ENCODE measurements at places on chromosomes 16 and 17. TPM values are rescaled to one million over a fixed set of nuclear protein-coding genes. Genes with fewer than 3 reads are reported as not detected.

Gene RAB37
- 4.1 TPM for total RNA-seq

Gene ADAD2
- total RNA-seq: 0.39 TPM

Gene SULT1A4
- not detected for total RNA-seq

DNA sequence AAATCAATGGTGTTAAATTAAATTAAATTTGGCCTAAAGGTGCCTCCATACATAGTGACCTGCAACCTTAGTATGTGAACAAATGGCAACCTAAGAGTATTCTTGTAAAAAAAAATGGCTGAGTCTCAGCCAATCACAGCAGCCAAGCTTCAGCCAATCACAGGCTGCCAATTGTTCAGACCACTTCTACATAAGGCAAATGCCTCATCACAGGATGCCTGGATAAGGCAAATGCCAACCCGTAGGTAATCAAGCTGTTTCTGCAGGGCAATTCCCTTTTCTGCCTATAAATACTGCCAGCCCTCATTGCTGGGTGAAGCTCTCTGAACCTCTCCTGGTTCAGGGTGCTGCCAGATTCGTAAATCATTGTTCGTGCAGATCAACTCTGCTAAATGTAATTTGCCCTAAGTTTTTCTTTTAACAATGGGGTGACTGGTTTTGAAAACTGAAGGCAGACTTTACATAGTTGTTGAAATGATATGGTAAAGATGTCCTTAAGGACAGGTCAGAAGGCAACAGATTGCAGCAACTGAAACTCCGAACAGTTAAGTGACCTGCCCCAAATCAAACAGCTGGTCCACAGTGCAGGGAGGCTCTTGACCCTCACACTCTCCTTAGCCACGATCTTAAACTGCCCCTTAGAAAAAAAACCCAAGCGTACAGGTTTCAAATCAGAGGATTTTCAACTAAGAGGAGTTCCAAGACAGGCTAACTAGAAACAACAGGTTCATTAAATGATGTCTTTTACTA, 50.3 kb downstream of the N4BP1 start:
- H3K4me3 ChIP-seq: no peak overlapping the region
- DNase-seq: no peak
- H3K36me3 ChIP-seq: no peaks in the 10 kb centered on the region
- peaks cover 61% of the 10 kb centered on the region for H3K4me1 ChIP-seq

DNA sequence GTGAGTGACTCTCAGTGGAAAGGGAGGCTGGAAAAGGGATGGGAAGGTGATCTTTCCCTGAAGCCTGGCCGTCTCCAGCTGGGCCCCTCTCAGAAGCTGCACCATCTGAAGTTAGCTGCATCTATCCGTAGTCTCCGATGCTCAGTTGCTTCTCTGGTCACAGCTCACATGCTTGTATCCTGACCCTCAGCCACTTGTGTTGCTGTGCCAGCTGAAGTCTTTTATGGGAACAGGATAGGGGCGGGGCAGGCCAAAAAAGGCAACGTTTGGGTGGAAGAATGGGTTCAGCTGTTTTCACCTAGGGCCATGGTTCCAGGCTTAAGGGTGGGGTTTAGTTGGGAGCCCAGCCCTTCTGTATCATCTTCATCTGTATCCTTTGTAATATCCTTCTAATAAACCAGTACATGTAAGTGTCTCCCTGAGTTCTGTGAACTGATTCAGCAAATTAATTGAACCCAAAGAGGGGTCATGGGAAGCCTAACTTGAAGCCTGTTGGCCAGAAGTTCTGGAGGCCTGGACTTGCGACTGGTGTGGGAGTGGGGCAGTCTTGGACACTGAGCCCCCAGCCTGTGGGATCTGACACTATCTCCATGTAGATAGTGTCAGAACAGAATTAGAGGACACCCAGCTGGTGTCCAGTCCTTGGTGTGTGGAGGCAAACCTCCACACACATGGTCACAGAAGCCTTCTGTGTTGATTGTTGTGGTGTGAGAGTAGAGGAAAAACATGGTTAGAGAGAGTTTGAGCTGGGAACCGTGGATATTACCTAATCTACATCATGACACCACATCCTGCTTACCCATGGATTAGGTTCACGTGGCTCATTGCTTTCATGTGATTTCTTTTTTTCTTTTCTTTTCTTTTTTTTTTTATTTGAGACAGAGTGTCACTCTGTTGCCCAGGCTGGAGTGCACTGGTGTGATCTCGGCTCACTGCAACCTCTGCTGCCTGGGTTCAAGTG, 49.3 kb upstream of the FBXO47 start:
- no peaks in the 10 kb centered on the region for H3K27me3 ChIP-seq
- no peak for DNase-seq
- H3K36me3 ChIP-seq: no peaks in the 10 kb centered on the region
- no peak overlapping the region for H3K4me3 ChIP-seq

DNA sequence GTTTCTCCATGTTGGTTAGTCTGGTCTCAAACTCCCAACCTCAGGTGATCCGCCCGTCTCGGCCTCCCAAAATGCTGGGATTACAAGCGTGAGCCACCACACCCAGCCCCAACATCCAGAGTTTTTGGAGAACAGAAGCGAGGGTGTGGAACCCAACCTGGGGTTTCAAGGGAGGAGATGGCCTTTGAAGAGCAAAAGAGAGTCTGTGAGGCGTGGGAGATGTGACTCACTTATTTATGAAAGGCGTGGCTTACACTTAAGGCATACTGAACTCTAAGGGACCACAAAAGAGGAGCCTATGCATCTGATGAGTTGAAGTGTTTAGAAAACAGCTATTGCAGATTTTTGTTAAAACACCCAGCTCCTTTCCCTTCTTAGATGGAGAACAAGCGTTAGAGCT, 18.9 kb downstream of the ARSG start:
- DNase-seq: no peak
- H3K4me1 ChIP-seq: peaks cover 12% of the 10 kb centered on the region
- H3K27ac ChIP-seq: no peak overlapping the region
- H3K4me3 ChIP-seq: no peak overlapping the region

- no peaks in the 10 kb centered on the region for H3K27me3 ChIP-seq
- peak; percentile 54 for DNase-seq
- H3K27ac ChIP-seq: peak overlapping the region; percentile 95
- peaks cover 58% of the 10 kb centered on the region for H3K4me1 ChIP-seq
These were observed 633 bp upstream of the NOL3 start for GRCh38 chr16:67169642-67170167.

DNA sequence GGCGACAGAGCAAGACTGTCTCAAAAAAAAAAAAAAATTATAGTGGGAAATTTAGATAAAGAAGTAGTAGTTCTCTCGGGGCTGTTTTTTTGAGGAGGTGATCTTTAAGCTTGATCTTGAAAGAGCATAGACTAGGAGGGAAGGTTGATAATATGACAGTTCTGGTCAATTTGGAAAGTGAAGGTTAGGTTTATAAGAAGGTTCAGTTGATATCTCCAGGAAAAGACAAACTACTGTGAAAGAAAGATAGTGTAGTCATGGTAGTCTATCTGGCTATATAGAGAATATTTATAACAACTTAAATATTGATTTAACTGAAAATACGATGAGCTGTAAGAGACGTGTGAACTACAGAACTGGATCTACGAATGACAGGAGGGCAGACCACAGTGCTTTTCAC, 3.1 kb downstream of the ATF7IP2 start:
- no peak overlapping the region for H3K27ac ChIP-seq
- H3K36me3 ChIP-seq: no peaks in the 10 kb centered on the region
- no peak for DNase-seq
- H3K27me3 ChIP-seq: no peaks in the 10 kb centered on the region
- H3K4me3 ChIP-seq: no peak overlapping the region

DNA sequence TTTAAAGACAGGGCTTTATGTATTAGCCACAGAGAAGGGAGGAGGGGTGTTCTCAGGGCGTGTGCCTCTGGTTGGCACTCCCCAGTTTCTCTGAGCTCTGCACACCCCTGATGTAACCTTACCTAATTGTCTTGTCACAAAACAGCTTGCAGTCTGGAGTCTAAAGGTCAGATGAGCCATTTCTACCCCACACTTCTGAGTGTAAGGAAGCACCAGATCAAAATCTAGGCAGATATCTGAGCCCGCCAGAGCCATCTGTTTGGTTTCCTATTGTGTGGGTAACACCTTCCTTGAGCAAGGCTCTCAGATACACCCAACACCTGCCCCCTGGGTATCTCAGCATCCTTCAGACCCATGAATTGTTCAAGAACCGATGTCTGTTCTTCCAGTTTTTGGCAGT, 15.5 kb downstream of the CDH1 start:
- no peaks in the 10 kb centered on the region for H3K4me1 ChIP-seq
- DNase-seq: no peak
- no peak overlapping the region for H3K4me3 ChIP-seq
- no peaks in the 10 kb centered on the region for H3K27me3 ChIP-seq
- H3K27ac ChIP-seq: no peak overlapping the region

GRCh38 chr16:82633964-82634600, 7.3 kb downstream of the CDH13 start:
- no peaks in the 10 kb centered on the region for H3K27me3 ChIP-seq
- H3K36me3 ChIP-seq: no peaks in the 10 kb centered on the region
- no peak overlapping the region for H3K4me3 ChIP-seq
- H3K27ac ChIP-seq: no peak overlapping the region

- no peak for DNase-seq
- H3K27me3 ChIP-seq: no peaks in the 10 kb centered on the region
- H3K27ac ChIP-seq: no peak overlapping the region
- no peaks in the 10 kb centered on the region for H3K36me3 ChIP-seq
These were observed 32.5 kb upstream of the DHRS7B start for GRCh38 chr17:21094298-21094704.

- DNase-seq: no peak
- H3K27ac ChIP-seq: no peak overlapping the region
- H3K36me3 ChIP-seq: no peaks in the 10 kb centered on the region
- no peaks in the 10 kb centered on the region for H3K4me1 ChIP-seq
- no peaks in the 10 kb centered on the region for H3K27me3 ChIP-seq
These were observed 63.7 kb upstream of the PSMD7 start for GRCh38 chr16:74232806-74233465.

GRCh38 chr16:12141073-12141951, 164.8 kb downstream of the SNX29 start:
- no peak overlapping the region for H3K4me3 ChIP-seq
- H3K27ac ChIP-seq: no peak overlapping the region
- peaks cover 4% of the 10 kb centered on the region for H3K4me1 ChIP-seq
- no peaks in the 10 kb centered on the region for H3K36me3 ChIP-seq
- no peaks in the 10 kb centered on the region for H3K27me3 ChIP-seq

All from adrenal gland (tissue), 19 donors.